NCI-H2081 (cell line): ENCODE measurements at places on chromosomes 5 and 9.

DNA sequence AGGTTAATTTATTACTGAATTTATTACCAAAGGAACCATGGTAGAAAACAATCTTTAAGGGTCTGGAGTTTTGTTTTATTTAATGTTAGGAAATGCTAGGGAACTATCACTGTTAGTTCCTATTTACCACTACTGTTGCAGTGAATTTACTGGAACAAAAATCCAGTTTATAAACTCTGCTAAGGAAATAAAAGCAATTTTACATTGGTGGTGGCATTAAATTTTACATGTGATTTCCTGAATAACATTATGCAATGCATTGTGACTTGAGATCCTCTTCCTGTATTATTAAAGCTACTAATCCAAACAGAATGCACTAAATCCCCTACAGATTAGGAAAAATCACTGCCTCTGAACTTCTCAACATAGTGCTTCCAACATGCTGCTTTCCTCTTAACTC is 599.5 kb upstream of the PTGER4 start:
- no peak for DNase-seq

DNA sequence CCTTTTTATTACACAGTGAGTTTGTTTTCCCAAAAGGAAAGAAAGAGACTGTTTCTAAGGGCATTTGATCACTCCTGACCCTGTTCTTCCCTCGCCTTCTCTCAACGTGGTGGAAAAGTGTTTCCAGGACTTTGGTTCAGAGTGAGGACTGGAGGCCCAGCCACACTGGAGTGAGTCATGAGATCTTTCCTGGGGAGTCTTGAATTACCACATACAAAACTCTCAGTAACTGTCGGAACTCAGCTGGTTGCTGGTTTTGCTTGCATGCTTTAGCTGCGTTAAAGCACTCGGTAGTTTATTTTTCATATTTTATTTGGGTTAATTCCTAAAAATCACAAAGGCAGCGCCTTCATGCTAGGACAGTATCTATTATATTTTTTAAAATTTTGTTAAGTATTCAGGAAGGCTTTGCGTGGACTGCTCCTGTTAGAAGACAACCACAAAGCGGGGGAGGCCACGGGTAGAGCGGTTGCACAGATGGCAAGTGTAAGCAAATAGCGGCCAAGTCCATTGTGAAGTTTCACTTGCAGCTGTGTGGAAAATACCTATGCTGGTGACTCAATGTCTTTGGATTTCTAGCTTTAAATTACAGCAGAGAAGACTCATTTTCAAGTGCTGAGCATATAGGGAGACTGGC is 77.7 kb downstream of the ARSB start:
- DNase-seq, result no peak

GRCh38 chr5:77431286-77431685 is 60.8 kb downstream of the WDR41 start:
- DNase-seq, result no peak

GRCh38 chr5:139808481-139809330 is 13.1 kb downstream of the PSD2 start:
- no peak for DNase-seq

GRCh38 chr5:175701797-175702196 is 43.9 kb downstream of the HRH2 start:
- DNase-seq, result no peak

DNA sequence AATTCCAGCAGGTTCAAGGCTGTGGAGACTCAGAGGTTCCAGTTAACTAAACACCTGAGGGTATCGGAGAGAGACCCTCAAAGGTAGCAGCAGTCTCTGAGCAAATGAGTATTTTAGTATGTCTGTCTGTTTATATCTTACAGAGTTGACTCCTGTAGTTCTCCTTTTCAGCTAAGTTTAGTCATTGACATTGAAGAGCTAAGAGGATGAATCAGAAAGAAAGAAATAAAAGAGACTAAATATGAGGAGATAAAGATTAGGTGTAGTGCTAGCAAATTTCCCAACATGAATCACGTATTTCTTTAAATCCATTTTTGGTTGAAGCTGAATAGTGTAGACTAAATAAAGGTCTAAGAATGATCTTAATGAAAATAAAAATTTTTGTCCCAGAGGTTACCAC is 474.0 kb upstream of the RGMB start:
- no peak for DNase-seq
